ENCODE measurements at places on chromosomes 4 and X.

DNA sequence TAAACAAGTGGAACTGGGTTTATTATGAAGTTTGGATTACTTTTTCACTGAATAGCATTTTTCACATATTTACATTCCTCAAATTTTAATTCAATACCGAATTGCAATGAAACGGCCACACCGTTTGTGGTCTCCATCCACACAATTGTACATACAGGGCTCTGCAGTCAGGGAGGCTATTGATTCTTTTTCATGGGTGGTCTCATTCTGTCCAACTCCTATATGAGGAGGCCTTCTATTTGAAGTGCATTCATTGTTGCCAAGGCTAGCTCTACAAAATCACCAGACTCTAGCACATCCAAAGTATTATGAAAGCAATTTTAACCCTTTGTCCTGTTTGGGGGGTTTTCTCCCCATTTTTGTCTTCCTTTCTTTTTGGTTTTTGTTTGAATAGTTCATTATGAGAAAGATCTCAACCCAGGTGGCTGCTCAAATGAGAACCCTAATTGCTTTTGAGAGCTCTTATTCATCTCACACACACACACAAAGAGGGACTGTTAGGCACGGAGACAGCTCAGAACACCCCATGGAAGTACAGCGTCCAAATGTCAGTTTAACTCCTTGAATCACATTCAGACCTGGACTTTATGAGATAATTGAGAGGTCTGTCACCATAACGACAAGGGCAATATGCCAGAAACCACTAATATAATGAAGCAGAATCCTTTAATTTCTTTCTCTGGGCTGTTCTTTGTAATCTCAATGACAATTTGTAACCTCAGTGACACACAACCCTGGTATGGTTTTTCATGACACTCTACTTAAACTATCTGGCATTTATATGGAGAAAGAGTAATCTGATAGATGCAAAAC is 79.4 kb downstream of the NLGN4X start:
- DNase-seq: no peak

- DNase-seq: no peak
Measured at GRCh38 chrX:37424000-37424429, 74.9 kb downstream of the PRRG1 start.

DNA sequence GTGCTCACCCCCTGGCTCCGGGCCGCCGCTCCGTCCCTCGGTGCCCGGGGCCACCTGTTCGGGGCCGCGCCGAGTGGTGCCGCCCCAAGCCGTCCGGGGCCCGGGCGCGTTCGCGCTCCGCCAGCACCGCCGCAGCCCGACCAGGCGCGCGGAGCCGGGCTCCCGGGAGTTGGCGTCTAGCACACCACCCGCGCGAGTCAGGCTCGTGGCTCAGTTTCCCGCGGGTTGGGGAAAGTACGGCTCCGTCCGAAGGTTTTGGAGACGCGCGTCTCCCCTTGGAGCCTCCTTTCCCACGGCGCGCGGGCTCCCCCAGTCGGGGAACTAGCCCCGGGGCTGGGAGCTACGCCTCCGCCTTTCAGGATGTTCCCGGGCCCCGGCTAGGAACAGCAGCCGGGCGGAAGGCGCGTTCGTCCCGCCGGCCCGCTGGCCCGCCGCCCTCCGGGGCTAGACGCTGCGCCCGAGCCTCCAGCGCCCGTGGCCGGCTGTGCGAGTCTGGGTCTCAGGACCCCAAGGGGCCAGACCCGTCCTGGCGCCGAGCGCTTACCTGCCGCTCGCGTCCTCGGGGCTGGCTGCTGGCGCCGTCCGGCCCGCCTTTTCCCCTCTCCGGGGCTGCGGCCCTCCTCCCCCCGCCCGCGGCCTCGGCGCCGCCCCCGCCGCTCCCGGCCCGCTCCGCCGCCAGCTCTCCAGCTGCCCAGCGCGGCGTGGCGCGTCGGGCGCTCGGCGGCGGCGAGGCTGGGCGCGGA is at the start of gene ADGRG2:
Gene ADGRG2, minus strand, starts transcription at position 571 of the 743 bp plus-strand sequence. CDS start 53,634 bp downstream, outside the sequence.
- DNase-seq: no peak

- no peak for DNase-seq
Measured at GRCh38 chrX:106725931-106726330, 570 bp upstream of the RNF128 start.

GRCh38 chr4:151664289-151664688 is 96.5 kb downstream of the GATB start:
- DNase-seq: no peak

DNA sequence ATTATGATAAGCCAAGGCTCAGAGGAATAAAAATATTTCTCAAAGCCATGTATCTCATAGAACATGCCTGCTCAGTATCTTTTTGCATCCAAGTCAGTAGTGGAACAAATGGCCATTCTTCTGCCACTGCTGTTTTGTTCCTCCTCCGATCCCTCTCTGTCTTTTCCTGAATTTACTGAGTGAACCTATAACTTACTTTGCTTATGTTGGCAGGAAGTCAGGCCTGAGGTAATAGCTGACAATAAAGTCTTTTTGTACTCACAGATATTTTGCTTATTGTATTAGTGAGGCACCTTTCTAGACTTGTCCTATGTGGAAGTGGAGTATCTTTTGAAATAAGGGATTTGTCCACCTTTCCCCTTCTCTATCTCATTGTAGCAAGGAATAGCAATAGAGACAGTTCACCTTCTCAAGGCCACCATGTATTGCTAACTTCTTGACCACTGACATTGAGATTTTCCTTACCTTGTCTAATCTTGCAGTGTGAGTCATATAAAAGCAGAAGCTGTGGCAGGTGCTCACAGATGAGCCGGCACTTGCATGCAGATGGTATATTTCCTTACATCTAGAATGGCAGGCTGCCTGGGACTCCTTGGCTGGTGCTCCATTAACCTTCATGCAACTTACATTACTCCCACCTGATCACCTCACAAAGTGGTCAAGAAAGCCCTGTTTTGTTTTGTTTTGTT is 68.2 kb downstream of the AGTR2 start:
- DNase-seq: no peak

DNA sequence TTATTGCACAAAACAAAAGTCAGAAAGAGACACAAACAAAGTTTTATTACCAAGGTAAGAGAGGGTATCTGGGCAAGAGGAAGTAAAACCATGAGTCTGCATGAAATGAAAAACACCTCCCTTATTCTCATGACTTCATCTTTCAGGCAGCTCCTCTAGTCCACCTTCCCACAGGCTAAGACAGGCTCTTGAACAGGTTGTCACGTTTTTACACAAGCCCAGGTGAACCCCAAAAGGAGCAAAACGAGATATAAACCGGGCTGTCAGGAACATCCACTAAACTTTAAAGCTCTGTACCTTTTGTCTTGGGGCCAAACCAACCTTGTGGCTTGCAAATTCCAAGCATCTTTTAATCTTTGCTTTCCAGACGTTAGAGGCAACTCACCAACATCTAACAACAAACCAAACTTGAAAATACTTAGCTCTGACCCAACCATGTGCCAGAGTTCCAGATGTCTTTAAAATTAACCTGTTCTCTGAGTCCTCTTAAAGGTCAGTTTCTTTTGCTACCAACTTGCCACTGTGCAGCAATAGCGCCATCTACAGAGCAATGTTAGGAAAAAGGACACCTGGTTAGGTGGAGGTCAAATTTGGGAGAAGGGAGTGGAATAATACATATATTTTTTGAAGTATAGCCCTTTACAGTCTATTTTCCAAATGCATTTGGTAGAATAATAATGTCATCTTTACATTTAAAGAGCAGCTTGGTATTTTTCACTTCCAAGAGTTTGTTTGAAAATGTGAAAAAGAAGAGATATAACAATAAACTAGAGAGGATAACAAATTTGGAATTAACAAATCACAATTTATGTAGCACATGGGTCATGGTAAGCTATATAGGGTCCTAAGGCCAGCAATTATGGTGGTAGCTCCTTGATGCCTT is 73.1 kb downstream of the QRFPR start:
- no peak for DNase-seq

GRCh38 chr4:39083164-39083563 is 21.1 kb downstream of the KLHL5 start:
- DNase-seq: no peak

DNA sequence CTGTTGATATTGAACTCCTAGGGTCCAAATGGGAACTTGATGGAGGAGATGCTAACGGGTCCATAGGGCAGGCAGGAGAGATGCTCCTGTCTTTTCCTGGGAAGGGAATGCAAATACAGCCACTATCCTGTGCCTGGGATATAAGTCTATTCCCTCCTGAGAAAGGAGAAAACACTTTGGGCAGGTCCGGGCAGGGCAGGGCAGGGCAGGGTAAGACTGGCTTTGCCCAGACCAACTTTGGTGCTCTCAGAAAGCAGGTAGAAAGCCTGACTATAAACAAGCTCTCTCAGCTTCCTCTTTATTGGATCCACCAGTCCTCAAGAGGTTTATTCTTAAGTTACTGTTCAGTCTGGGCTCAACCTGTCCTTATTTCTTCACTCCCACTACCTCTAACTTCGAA is 232.3 kb downstream of the PTTG2 start:
- no peak for DNase-seq

DNA sequence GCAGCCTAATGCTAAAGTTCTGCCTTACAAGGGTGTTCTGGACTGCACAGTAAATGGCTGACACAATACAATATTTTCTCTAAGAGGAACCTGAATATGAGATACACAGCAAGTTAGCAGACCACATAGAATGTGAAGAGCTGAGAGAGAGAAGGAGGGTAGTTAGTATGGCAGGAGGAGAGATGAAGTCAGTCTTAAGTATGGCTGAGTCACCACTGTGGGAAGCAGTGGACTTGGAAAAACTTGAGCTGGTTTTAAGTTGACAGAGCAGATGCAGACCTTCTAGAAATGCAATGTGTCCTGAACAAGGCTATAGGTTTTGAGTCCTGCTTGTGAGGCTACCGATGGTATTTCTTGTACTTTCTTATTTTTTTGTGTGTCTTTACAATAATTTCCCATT is 172.5 kb downstream of the SH2D1A start:
- DNase-seq: no peak

- DNase-seq: no peak
Measured at GRCh38 chr4:183773790-183774189, 114.7 kb downstream of the TRAPPC11 start.
